ENCODE measurements at places on chromosomes 1 and 21. TPM values are rescaled to one million over a fixed set of nuclear protein-coding genes. Genes with fewer than 3 reads are reported as not detected.

- DNase-seq, result no peak
Observed at GRCh38 chr1:50980505-50980904, 10.5 kb downstream of the CDKN2C start.

GRCh38 chr1:236608930-236609726 is 4.8 kb upstream of the HEATR1 start:
- peak; percentile 53 for DNase-seq

DNA sequence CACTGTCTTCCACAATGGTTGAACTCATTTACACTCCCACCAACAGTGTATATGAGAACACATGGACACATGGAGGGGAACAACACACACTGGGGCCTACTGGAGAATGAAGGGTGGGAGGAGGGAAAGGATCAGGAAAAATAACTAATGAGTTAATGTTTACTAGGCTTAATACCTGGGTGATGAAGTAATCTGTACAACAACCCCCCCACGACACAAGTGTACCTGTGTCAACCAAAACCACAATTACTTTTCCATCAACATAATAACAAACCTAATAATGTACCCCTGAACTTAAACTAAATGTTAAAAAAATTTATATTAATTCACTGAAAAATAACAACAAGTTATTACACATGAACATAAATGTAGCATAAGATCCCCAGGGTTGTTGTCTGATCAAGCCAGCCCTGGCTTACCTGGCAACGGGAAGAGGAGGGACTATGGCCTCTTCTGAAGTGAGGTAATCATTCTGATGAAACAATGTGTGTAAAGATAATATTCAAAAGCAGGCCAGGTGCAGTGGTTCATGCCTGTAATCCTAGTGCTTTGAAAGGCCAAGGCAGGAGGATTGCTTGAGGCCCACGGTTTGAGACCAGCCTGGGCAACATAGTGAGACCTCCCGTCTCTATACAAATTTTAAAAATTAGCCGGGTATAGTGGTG is 40.8 kb upstream of the HEATR1 start:
- DNase-seq, result no peak

GRCh38 chr1:84834419-84835064 is 58.5 kb downstream of the LPAR3 start:
- no peak for DNase-seq

- no peak for DNase-seq
Observed at GRCh38 chr1:91026320-91026719, 4.5 kb upstream of the ZNF644 start.

DNA sequence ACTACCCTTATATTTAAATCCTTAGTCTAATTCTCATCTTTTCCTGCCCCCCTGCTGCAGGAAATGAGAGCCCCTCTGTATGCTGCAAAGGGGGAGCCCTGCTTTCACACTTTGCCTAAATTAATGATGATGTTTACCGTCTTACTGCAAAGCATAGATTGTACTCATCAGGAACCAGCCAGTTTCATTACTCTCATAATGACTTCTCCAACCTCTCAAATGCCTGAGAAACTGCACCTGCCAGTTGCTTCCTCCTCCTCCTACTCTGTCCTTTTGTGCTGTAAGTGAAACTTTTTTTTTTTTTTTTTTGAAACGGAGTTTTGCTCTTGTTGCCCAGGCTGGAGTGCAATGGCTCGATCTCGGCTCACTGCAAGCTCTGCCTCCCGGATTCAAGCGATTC is 101.7 kb downstream of the ADSS2 start:
- DNase-seq, result no peak

DNA sequence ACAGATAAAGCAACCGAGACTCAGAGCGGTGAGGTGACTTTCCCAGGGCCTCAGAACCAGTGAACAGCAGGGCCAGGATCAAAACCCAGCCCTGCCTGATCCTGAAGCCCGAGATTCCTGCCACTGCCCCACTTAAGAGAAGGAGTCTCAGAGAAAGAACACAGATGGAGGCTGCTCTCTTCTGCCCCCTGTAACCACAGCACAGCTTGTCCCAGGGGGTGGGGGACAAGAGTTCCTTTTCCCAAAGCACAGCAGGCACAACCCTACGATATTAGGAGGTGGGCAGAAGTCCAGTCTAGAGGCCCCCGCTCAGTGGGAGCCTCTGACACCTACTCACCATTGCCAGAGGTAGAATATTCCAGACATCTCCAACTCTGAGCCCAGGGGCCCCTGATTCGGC is 24.0 kb upstream of the VWA5B1 start:
- no peak for DNase-seq

DNA sequence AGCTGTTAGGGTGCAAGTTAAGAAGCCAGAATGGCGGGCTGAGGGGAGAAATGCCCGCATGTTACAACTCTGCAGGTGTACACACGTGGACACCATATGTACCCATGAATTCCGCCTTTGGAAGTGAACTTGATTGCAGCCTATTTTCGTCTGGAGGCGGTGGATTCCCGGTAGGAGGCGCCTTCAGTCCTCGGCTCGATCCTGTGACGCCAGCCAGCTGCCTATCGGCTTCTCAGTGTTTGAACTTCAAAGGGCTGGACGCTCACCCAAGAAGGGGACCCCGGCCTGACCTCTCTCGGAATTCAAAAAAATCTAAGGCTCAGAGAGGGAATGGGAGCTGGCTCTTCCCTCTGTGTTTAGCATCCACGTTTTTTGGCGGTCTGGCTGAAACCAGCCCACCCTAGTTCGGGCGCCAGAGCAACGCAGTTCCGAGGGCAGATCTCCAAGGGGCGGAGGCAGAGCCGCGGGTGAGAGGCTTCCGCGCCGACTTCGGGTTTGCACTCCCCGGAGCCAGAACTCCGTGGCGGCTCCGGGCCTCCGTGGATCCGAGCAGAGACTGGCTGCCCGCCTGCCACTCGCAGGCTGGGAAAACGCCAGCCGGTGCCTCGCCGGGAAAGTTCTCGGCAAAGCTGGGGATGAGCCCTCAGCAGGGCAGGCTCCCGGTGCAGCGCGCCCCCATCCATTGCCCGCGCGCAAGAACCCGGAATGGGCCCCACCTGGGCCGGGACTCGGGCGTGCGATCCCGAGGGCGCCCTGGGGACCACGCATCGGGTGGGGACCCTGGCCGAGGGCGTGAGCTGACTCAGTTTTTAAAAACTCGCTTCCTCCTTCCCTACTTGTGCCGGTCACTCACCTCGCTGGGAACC is 996 bp upstream of the TMEM51 start:
- DNase-seq, result peak; percentile 87

- no peak for DNase-seq
Observed at GRCh38 chr1:198574325-198574724, 33.8 kb upstream of the ATP6V1G3 start.

Gene CFHR3
- not detected for total RNA-seq
